Nasal cavity respiratory epithelium epithelial cell of viscerocranial mucosa (primary cell): ENCODE measurements at places on chromosomes 2 and 18. TPM values are rescaled to one million over a fixed set of nuclear protein-coding genes. Genes with fewer than 3 reads are reported as not detected.

CDK15 gene
- not detected in 2 replicates for total RNA-seq

FNDC4 gene
- total RNA-seq: 2.8 and 6.8 TPM in 2 replicates

IL36RN gene
- total RNA-seq: 2.0 and 5.1 TPM in 2 replicates

AKAIN1 gene
- total RNA-seq: not detected in 2 replicates

MYL12A gene
- total RNA-seq: 465 and 857 TPM in 2 replicates

SMYD5 gene
- total RNA-seq: 20.2 and 28.8 TPM in 2 replicates

ZNF892 gene
- 6.2 and 12.9 TPM in 2 replicates for total RNA-seq
